Tibial nerve (tissue), 4 donors: ENCODE measurements at places on chromosomes 13 and 19.

DNA sequence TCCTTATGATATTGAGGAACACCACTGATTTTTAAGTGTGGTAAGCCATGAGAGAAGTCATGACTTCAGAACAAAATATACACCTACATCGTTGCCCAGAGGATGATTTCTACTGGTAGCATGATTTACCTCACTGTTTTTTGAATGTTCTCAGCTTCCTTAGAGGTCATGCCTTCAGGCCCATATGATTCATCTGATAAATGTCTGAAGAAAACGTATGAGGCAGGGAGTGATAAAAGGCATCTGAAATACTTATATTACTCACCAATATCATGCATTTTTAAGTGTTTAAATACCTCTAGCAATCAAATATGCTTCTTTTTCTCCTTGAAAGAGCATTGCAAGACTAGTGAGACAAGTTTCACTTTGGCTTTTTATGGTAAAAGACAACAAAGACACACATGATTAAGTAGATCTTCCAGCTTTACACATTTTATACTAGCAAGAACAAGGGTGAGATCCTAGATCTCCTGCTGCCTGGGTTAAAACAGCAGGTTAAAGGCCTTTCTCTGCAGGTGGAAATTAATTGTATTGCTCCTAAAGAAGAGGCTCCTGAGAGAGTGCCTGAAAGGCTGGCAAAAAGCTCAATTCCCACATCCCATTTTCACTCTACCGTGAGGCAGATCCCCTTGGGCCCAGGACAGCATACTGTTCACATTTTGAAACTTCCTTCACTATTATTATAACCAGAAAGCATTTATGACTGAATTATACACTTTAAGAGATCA is 432.4 kb downstream of the SLITRK1 start:
- DNase-seq = no peak

- DNase-seq = no peak
Measured at GRCh38 chr19:35805526-35806102, 7.0 kb downstream of the PRODH2 start.

- DNase-seq = no peak
Measured at GRCh38 chr19:4409123-4409933, 6.9 kb downstream of the CHAF1A start.

DNA sequence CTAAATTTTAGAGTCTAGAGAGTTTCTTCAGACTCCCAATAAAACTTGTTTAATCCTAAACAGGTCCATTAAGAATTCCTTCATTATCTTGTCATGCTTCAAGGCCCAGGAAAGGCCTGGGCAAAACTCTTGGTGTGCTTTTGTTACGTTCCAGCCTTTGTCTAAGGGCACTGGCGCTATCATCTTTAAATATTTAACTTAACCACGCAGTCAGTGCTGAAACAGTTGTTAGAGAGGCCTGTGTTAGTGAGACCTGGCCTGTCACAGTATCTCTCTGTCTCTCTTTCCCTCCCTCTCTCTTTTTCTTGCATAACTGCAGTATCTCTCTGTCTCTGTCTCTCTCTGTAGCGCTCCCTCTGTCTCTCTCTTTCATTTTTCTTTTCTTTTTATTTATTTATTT is 8.2 kb upstream of the OR1M1 start:
- no peak for DNase-seq

DNA sequence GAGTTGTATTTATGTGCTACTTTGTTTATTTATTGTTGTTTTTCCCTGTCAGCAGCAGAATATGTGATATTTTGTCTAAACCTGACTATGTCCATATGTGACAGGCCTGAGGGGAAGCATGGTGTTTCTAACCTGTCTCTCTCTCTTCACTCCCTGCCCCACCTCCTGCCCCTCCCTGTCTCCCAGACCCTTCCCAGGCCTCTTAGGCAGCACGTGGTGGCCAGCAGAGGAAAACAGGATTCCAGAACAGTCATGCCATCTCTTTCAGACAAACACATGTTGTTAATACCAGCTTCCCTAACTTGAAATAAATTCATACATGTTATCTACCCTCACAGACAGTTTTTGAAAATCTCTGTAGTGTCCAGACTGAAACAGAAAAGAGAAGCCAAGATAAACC is 31.0 kb upstream of the ATP11A start:
- no peak for DNase-seq

DNA sequence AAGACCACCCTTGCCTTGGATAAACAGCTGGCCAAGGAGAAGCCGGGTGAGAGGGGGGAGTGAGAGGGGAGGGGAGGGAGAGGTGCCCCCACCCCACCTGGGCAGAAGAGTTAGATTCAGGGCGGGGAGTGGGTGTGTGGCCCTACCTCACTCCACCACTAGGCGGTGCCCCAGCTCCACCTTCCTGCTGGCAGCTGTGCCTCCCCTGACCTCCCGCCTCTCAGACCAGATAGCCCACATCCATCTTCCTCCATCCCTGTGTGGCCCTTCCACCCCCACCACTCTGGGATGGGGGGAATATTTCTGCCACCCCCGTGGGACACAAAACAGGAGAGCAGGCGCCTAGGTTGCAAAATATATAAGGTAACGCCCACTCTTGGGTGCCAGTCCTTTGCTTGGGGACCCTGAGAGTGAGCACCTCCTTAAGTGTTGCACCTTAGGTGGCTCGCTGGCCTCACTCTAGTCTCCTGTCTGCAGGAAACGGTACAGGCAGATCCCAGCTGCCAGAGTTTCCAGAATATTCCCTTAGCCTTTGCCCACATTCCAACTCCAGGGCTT is 13.8 kb upstream of the EHD2 start:
- DNase-seq = no peak

GRCh38 chr19:30160426-30160825 is 211.8 kb upstream of the ZNF536 start:
- no peak for DNase-seq

GRCh38 chr13:50401049-50401505 is 385.8 kb downstream of the KCNRG start:
- DNase-seq = no peak

DNA sequence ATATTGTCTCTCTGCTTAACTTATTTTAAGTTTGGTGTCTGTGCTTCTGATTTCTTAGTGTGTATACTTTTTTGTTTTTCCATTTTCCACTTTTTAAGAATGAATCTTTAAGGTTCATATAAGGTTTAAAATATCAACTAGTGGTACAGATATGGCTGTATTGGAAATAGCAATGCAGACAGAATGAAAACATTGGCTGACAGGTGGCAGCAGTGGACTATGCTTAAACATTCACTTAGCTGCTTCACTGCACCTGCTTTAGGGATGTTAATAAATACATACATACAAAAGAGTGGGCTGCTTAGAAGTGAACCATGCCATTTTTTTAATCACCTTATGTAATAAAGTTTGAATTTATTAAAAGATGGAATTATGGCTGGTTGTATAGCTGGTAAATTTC is 27.3 kb downstream of the TM9SF2 start:
- no peak for DNase-seq

DNA sequence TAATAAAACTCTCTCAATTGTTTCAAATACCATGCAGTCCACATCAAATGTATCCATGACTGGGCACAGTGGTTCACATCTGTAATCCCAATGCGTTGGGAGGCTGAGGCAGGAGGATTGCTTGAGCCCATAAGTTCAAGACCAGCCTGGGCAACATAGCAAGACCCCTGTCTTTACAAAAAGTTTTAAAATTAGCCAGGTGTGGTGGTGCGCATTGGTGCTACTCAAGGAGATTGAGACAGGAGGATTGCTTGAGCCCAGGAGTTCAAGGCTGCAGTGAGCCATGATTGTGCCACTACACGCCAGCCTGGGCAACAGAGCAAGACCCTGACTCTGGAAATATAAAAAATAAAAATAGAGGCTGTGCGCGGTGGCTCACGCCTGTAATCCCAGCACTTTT is 5.0 kb downstream of the CLIP3 start:
- no peak for DNase-seq

DNA sequence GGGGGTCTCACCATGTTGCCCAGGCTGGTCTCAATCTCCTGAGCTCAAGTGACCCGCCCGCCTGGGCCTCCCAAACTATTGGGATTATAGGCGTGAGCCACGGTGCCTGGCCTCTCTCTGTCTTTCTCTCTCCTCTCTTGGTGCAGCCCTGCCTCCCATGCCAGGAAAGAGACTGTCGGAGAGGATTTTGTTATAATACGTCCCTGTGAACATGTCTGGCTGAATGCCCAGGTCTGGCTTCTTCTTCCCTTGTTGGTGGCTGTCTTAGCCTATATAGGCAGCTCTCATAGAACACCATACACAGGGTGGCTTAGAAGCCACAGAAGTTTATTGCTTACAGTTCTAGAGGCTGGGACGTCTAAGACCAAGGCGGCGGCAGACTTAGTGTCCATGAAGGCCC is 46.4 kb downstream of the PEX11G start:
- DNase-seq = no peak

DNA sequence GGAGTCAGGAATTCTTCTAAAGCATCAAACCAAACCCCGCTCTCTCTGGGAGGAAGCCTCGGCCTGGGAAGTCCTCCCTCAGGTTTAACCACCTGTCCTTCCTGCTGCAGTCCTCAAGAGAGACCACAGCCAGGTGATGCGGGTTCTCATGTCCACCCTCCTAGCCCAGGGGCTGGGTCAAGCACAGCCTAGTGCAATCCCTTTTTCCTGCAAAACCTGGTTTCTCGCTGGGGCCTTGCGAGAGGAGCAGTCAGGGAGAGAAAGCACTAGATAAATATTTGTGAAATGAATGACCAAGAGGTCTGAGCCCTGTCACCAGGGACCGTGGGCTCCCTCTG is 2.4 kb downstream of the SLC8A2 start:
- no peak for DNase-seq

DNA sequence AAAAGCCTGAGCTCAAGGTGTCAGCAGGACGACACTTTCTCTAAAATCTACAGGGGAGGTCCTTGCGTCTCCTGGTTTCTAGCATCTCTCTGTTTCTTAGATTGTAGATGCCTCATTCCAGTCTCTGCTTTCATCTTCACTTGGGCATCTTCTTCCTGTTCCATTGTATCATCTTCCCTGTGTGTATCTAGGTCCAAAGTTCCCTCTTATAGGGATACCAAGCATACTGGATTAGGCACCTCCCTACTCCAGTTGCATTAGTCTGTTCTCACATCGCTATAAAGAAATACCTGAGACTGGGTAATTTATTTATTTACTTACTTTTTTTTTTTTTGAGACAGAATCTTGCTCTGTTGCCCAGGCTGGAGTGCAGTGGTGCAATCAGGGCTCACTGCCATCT is 91.3 kb upstream of the ABCC4 start:
- DNase-seq = no peak

GRCh38 chr13:104270731-104271130 is 1204.5 kb upstream of the SLC10A2 start:
- no peak for DNase-seq

- DNase-seq = no peak
Measured at GRCh38 chr13:49521224-49521623, 25.5 kb downstream of the PHF11 start.

- no peak for DNase-seq
Measured at GRCh38 chr13:27264181-27264580, 6.4 kb upstream of the RASL11A start.
